Kasumi-1 (cell line): ENCODE measurements at places on chromosomes 5 and 9.

- DNase-seq, result no peak
These were observed 19.4 kb upstream of the C5orf63 start for GRCh38 chr5:127092690-127093089.

DNA sequence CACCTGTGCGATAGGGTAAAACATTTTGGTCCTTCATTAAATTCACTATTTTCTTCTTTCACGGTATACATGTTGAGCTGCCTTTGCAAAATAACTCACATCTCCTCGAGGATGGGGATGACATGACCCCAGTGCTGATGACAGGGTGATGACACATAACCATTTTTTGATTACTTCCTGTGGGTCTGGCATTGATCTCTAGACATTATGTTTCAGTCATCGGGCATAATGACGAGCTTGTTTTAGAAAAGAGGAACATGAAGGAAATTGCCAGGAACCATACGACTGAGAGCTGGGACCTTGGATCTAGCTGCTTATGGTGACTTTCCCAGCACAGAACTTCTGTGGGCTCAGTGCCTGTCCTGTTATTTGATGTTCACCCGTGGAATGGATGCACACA is 25.2 kb downstream of the COL5A1 start:
- DNase-seq, result no peak

DNA sequence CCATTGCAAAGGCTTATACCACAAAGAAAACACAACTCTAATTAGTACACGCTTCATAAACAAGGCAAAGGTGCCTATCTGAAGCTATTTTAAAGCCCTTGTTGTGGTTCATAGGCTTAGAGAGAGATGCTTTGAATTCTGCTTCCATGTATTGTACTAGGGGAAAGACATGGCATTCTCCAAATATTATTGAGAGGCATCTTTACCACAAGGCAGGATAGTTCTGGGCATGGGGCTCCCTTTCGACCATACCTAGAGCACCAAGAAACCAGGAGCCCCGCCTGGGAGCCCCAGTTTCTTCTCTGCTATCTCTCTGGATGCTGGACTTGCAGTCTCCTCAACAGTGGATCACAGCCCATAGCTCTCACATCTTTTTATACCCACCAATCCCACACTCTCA is 93.7 kb downstream of the NFIB start:
- DNase-seq, result no peak

DNA sequence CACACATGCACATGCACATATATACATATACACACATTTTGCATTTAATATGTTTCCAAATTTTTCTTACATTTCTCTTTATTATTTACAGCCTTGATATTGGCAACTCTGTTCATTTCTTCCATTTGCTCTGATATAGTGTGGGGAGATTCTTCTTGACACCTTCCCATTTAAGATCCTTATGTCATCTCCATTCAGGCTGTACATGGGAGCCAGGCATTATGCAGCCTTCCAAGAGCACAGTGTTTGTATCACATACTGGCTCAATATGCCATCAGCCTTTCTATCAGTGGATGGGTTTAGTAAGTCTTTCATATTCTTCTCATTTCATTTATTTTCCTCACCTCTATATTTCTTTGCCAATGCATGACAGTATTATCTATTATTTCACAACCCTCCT is 372.3 kb upstream of the FTMT start:
- DNase-seq, result no peak

- DNase-seq, result no peak
These were observed 96.4 kb upstream of the FTMT start for GRCh38 chr5:121755266-121755665.

GRCh38 chr9:105357937-105358336 is 89.9 kb upstream of the FSD1L start:
- no peak for DNase-seq

DNA sequence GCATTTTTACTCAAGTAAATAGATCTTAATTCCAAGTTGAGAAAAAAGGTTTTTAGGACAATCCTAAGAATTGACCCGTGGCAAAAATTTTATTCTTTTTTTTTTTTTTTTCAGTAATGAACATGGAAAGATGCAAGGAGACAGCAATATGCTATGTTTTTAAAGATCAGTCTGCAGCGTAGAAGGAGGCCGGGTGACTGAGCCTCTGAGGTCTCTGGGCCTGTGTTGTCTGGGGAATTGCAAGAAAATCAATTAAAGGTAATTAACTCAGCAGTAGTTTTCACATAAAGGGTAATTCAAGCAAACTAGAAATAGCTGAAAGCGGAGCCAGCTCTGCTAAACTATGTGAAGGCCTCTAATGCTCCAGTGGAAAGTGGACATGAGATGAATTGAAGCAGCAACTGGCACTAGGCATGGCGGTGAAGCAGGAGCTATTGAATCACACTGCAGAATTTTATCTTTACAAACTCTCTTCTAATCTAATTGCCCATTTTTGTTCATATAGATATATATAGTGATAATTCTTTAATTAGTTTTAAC is 285.2 kb upstream of the ITGA1 start:
- DNase-seq, result no peak

DNA sequence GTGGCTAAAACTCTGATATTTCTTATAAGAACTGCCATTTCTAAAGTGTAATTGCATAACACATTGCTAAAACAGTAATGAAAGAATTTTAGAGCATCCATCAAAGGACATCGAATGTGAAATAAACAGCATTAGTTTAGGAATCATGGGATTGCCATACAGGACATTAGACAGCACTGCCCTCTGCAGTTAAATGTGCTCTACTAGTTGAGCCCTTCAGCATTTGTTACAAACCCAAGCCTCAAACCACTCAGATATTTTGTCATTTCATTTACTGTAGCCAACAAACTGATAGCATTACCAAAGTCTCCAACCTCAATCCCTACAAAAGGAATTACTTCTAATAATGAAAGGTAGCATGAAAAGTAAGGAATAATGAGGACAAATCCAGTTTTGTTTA is 116.8 kb upstream of the COX7C start:
- no peak for DNase-seq

GRCh38 chr5:16673241-16674201 is 56.7 kb upstream of the RETREG1 start:
- DNase-seq, result no peak

DNA sequence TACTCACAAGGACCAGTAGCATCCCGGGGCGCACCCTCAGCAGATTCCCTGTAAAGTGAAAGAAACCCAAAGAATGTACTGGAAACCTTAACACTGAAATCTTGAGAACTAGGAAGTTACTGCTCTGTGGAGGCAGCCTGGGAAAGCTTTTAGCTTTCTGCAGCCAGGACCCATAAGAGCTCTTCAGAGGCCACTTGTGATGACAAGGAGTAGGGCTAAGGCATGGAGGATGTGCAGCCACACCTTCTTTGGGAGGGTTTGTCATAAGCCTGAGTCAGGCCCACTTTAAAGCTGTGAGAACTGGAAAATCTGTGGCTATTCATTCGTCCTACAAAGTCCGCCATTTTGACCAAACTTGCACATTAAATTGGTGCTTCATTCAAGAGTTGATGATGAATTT is 291.1 kb upstream of the TLE4 start:
- DNase-seq, result no peak

DNA sequence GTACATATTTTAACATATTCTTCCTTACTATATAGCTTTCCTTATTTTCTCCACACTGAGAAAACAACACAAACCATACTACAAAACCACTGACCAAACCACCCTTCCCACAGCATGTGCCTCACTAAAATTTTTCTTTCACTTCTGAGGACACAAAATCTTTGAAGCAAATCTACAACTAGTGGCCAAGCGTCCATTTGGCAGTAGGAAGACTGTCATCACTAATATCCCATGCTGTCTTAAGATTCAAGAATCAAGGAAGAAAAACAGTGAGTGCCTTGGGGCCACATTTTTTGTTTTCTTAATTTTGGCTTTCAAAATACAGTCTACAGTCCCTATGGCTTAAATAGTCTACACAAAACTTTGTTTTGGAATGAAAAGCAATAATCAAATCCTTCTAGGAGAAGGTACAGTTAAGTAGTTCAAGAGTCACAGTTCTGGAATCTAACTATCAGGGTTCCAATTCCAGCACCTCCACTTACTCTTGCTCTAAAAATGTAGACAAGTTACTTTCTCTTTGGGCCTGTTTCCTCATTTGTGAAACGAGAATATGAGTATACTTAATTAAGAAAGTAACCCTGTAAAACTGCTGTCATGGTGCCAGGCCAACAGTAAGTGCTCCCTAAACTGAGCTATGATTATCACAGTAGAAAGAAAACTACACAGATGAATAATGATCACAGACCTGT is 227.9 kb downstream of the BNC2 start:
- no peak for DNase-seq

- DNase-seq, result no peak
These were observed 98.4 kb upstream of the GDNF start for GRCh38 chr5:37938076-37938852.

- no peak for DNase-seq
These were observed 14.1 kb upstream of the XPA start for GRCh38 chr9:97711223-97711626.

DNA sequence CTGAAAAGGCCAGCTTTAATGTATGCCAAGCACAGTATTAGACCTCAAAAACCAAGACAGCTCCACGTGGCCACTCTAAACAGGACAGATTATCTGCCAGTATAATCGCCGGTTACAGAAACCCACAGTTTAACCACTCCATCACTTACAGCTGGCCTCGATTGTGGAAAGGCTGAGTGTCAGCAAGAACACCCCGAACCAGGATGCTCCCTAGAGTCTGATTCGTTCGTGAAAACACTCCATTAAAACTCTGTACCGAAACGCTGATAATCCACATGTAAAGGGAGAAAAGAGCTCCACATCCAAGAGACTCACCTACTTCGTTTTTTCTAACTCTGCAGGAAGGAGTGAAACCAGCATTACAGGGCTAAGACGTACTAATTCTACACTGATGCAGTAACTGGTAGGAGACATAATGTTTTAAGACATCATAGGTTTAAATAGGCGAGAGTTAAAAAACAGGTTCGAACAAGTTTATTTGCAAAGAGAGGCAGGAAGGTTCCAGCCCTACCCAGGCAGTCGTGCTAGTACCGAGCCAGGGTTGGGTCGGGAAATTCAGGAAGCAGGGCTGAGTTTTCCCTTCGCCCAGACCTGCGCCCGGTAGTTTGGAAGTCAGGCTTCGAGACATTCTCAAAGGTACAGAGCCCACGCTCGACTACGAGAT is 949 bp downstream of the SERINC5 start:
- peak; percentile 16 for DNase-seq

DNA sequence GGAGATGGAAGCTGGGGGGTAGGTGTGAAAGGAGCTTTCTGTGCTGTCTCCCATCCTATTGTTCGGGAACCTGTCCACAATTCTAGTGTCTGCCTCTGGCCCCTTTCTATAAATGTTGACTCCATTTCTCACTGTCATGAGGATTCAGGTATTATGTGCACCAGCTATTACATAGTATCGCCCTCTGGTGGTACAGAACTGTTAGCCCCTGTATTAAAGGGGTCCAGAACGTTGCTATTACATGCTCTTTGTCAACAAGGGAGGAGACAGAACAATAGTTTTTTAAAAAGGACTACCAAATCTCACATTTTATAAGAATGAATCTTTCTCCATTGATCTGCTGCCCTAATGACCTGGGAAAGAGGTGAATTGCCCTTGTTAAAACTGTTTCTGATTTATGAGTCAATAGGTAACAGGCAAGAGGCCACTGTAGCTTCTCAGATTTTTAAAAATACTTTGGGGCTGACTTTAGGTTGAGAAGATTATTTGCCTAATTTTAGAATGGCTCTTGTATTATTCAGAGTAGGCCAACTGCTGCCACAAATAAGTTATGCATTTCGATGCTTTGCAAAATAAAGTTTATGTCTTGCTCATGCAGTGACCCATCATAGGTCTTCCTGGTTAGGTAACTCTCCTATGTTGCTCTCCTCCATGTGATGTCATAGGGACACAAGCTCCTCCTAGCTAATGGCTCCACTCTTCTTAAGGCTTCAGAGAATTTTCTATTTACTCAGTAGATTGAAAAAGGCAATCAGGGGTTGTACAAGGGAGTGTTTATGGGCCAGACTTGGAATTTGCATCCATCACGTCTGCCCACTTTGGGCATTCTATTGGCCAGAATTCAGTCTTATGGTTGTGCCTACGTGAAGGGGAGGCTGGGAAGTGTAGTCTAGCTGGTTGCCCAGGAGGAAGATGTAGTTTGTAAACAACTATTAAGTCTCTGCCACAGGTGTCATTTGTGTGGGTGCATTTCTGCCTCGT is 20.8 kb downstream of the DCANP1 start:
- peak; percentile 96 for DNase-seq

DNA sequence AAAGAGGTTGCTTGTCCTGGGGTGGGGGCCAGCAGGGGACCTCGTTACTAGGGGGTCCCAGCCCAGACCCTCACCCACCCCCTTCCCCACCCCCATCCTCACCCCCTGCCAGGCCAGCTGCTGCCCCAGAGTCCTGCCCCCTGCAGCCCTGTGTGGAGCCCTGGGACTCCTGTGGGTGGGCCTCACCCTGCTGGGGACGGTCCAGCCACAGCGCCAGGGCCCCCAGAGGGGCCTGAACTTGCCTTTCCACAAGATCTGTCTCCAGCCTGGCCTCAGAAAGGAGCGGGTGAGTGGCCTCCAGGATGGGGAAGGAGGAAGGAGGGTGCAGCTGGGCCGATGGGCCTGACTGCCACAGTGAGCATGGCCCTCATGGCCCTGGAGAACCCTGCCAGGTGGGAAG is 7.5 kb upstream of the PTGDS start:
- no peak for DNase-seq

- peak; percentile 89 for DNase-seq
These were observed 16.3 kb downstream of the KLF9 start for GRCh38 chr9:70398145-70398556.

DNA sequence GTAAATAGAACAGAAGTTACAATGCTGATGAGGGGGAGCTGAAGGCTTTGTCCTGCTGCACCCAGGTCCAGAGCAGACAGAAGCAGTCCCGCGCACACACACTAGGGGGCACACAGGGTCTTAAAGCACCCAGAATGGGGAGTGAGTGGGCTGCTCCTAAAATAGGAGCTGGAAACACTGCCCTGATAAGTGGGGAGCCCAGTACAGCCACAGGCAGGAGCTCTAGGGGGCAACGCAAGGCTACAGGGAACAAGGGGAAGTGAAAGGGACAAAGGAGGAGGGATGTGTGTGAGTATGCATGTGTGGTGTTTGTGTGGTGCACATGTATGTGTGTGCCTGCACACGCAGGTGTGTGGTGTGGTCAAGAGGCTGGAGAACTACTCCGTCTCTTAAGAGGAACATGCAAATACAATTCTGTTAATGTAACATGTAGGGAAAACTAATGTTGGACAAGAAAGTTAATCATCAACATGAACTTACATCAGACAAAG is 191.5 kb downstream of the ROR2 start:
- peak; percentile 31 for DNase-seq
